ENCODE measurements at places on chromosomes 5 and 9.

GRCh38 chr5:96957254-96958049, 21.6 kb downstream of the LNPEP start:
- no peak for DNase-seq

DNA sequence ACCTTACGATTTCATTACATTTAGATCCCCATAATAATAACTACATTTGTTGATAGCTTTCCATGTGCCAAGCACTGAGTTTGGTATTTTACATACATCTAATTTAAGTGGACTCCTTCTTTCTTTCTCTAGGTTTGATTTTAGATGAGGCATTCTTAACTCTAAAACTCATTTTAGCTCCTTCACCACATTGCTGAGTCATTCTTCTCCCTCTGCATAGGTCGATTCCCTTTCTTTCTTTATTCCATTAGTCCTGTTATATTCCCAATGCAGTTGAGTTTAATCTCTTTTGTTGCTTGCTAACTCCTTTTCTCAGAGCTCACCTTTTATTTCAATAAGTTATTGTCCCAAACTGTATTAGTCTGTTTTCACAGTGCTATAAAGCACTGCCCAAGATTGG, 329.8 kb downstream of the TAF11L14 start:
- no peak for DNase-seq

GRCh38 chr5:34982823-34983222, 53.5 kb downstream of the DNAJC21 start:
- no peak for DNase-seq

DNA sequence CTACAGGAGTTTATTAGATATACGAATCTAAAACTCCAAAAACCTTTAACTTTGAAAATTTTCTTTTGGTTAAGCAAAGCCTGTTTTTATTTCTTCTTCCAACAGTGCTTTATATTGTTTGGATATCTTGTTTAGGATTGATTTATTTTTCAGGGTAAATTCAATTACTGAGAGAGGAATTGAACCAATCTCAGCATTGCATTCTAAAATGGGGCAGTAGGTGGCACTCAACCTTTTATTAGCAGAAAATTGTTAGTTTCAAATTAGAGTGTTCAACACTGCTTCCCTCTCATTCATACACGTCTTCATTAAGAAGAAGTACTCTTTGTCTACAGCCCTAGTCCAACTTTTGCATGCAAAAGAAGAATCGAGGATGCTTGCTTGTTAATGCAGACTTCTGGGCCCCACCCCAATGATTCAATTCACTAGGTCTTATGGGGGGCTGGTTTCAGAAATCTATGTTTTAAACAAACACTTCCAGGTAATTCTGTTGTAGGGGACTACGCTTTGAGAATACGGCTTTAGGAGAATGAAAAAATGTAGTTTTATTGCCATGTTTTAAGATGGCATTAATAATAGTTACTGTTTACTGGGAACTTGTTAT, 26.6 kb downstream of the MRPL22 start:
- DNase-seq, result no peak

DNA sequence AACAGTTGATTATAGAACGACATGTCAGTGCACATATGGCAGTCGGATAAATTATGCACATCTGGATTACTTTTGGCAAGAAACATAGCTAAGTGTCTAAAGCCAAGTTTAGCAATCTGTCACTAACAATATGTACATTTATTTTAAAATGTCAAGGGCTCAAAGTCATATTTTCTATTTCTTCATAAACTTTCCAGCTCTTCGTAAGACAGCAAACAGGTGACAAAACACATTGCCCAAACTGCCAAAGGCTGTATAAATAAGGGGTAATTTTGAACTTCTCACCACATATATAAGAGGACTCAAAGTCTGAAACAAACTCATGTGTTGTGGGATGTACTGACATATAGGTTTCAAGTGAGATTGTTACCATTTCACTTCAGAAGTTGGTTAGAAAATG, 237.2 kb downstream of the ARL15 start:
- DNase-seq, result no peak

GRCh38 chr9:134864821-134865190, 15.8 kb upstream of the FCN2 start:
- DNase-seq, result no peak

- no peak for DNase-seq
Measured at GRCh38 chr9:90907790-90908189, 106.2 kb downstream of the SYK start.

GRCh38 chr9:134980991-134981390, 63.3 kb upstream of the FCN1 start:
- DNase-seq, result no peak

DNA sequence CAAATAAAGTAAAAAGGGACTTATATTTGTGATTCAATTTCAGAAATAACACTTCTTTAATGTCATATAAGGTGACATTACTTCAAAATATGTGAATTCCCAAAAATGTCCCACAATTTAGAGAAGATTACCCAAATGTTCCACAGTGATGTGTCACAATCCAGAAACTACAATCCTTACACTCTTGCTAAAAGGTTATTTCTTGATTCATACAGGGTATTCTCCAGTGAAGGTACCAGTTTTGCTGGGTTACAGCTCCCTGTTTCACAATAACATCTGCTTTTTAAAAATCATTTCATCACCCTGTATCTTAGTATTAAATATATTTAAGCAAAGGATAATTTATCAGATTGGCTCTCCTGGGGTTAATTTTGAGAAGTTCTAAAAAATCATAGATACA, 11.0 kb downstream of the FBN2 start:
- no peak for DNase-seq

- DNase-seq, result no peak
Measured at GRCh38 chr9:4443439-4443838, 46.8 kb upstream of the SLC1A1 start.

- no peak for DNase-seq
Measured at GRCh38 chr5:170757182-170757601, 26.3 kb upstream of the GABRP start.

- DNase-seq, result no peak
Measured at GRCh38 chr9:113152699-113153098, 1.9 kb downstream of the SLC31A2 start.

- DNase-seq, result no peak
Measured at GRCh38 chr5:5063533-5063953, 76.6 kb upstream of the ADAMTS16 start.

DNA sequence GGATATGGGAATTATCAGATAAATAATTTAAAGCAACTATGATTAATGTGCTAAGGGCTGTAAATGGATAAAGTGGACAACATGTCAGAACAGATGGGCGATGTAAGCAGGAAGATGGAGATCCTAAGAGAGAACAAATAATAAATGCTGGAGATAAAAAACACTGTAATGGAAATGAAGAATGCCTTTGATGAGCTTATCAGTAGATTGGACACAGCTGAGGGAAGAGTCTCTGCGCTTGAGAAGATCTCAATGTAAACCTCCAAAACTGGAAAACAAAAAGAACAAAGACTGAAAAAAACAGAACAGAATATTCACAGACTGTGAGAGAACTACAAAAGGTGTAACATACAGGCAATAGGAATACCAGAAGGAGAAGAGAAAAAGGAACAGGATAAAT, 102.5 kb downstream of the ANKRD55 start:
- no peak for DNase-seq

DNA sequence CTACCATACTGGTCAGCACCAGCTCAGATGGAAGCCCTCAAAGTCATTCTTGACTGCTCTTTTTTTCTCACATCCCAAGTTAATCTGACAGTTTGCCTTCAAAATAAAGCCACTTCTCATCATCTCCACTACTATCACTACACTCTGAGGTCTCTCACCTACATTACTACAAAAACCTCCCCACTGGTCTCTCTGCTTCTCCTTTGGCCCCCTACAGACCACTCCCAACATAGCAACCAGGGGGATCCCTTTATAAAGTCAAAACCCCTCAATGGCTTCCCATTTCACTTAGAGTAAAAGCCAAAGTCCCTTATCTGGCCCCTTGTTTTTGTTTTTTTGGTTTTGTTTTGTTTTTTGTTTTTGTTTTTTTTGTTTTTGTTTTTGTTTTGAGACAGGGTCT, 4.6 kb downstream of the ARAP3 start:
- no peak for DNase-seq

DNA sequence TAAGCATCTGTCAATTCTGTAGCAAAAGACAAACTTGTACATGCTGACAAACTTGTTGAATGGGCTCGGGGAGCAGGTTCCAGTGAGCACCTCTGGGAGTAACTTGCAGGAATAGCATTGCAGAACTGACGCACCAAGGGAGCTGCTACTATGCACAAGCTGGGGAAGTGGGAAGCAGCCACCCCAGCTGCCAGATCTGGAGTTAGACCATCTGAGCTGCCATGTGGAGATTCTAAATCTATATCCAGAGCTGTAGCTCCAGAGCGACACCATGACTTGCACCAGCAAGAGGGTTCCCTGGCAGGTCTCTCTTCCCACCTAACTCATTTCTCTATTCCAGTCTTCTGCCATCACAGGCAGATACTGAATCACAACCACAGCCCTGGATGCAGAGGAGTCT, 346.0 kb upstream of the PANK3 start:
- DNase-seq, result no peak

DNA sequence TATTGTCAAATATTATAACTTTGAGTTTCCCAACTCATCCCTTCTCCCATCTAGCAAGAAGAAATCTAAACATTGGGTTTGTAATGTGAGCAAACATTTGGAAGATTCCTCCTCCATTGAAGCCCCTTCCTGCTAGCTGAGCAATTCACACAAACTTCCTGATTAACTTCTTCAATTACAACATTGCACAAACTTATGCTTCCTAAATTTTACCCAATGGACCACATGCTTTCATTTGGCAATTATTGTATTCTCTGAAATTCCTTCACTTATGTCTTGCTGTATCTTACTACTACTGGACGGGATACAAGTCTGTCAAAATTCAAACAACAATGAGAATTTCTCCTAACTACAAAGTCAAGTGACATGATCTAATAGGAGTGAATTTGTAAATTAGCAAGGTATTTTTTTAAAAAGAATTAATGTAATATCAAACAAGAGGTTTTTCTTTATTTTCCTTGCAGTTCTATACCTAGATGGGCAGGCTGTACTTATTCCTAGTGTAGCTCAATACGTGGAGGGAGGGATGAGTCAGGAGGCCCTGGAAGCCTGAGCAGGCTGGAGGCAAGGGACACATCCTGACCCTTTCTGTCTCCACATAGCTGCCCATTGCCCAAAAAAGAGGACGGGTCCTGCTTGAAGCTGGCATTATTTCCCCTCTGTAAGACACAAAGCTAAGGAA, 11.8 kb upstream of the IFNW1 start:
- DNase-seq, result no peak

GRCh38 chr9:115694014-115694413, 459.6 kb upstream of the PAPPA start:
- DNase-seq, result no peak

DNA sequence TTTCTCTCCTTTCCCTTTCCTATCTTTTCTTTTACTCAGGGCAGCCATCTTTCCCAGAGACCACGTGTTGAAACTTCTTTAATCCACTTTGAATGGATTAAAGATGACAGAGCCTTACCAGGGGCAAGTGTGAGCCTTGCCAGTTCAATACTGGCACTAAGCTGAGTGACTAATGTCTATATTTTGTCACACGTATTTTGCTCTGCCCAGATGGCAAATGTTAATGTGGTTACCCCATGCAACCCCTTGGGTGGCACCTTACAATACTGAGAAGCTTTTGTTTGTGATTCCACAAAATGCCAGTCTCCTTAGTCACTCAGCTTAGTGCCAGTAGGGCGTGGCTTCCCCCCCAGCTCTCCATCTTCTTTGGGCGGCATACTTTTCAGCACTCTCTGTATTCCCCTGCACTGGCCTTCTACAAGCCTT, 24.8 kb downstream of the ANXA1 start:
- DNase-seq, result no peak

- no peak for DNase-seq
Measured at GRCh38 chr5:95070453-95070852, 214.4 kb downstream of the MCTP1 start.

GRCh38 chr9:81373294-81373693, 316.1 kb downstream of the TLE1 start:
- no peak for DNase-seq

GRCh38 chr5:31328040-31328733, 134.7 kb downstream of the CDH6 start:
- DNase-seq, result no peak

- no peak for DNase-seq
Measured at GRCh38 chr5:140010798-140011197, 32.3 kb downstream of the NRG2 start.

DNA sequence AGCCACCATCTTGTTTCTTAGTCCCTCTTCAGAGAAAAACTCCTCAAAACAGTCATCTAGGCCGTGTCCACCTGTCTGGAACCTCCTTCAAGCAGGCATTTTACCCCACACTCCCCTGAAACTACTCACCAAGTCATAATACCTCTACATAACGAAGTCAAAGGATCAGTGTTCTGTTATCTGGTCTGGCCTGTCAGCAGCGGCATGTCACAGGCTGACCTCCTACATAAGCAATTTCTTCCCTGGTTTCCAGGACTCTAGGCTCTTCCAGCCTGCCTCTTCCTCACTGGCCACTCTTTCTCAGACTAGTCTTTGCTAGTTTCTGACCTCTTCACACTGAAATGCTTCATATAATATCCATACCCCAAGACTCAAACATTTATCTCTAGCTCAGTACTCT, 72.2 kb downstream of the SPTLC1 start:
- no peak for DNase-seq

DNA sequence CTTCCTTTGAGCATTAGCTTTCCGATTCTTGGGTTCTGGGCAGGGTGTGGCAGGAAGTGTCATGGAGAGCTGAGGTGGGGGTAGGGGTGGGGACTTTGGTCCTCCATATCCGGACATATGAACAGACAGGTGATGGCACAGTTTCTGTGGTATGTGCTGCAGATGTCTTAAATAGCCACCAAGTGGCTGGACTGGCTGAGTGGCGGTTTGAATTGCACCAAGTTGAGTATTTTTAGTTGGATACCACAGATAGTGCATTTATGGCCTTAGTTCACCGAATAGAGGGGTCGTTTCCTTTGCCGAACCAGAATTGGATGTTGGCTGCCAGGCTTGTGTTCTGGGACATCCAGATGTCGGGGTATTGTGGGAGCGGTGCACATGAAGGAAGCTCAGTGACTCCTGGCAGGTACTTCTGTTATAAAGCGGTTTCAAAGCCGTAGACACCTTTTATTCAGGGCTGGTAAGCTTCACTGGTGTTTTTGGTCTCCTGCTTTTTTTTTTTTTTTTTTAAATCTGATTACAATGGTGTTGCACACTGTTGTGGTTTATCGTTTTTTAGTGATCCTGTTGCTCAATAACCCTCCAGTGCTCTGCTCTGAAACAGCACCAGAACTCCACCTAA, 15.1 kb upstream of the TNFAIP8 start:
- DNase-seq, result peak; percentile 74

- DNase-seq, result no peak
Measured at GRCh38 chr9:117224695-117225094, 190.2 kb downstream of the ASTN2 start.

GRCh38 chr5:59041355-59041754, 458.5 kb downstream of the RAB3C start:
- DNase-seq, result no peak

GRCh38 chr9:18255158-18255629, 218.8 kb upstream of the ADAMTSL1 start:
- DNase-seq, result peak; percentile 57

DNA sequence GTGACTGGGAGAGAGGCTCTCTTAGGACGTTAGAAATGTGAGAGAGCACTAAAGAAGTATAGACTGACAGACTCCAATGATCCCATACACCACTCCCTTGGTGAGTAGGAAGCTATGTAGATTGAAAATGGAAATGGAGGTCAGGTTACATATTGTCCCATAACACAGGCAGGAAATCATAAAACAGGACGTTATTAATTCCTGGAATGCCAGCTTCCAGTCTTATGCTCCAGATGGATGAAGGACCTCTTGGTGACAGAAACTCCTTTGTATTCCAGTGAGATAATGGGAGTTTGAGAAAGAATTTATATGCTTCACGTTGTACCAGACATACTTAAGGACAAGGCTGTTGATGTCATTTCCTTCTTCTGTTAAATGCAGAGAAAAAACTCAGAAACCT, 338.2 kb upstream of the ITGA1 start:
- DNase-seq, result no peak
